ENCODE measurements at places on chromosomes 6 and 20.

DNA sequence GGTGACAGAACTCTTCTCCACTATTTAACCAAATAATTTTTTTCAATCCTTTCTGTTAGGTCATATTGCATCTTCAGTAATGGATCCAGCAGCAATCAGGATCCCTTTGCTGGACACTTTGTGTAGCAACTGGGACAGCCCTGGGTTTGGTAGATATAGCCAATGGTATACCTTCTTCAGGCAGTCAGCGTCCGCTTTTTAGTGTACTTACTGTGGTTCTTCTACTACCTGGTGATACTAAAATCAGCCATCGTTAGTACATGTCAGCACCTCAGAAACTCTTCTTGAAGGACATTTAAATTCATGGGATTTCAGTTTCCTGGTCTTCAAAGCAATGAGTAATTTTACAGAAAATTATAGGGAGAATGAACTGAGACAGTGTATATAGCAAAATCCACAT lies 93.5 kb downstream of the ADGRG6 start:
- no peak for DNase-seq

DNA sequence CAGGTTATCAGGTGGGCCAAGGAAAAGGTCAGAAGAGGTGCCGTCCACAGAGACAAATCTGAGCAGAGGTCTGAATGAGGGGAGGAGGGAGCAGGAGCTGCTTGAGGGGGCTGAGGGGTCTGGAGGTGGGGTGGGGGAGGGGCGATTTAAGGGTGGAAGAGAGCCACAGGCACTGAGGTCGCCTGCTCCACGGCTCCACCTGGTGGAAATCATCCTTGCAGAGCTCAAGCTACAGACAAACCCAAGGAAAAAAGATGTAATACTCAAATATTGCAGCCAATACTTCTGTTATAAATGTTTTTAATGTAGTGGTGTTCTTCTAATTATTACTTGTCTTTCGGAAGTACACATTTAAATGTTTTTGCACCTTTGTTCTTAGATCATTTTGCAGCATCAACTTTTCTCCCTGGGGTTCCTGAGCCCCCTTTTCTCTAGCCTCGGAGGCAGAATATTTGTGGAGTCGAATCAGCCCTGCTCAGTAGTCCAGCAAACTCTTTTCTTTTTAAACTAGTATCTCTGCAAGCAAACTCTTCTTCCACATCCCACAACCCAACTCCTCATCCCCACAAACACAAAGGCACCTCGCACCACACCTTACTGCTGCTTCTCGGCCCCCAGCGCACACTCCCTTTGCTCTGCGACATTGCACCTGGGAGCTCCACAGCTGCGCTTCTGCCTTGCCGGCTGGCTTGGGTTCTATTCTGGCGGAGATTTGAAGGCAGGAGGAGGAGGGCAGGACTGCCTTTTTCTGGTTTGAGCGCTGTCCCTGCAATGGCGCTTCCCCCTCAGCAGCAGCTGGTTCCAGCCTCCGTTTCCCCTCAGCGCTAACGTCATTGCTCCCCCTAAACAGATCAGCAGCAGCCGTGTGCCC lies 51.0 kb upstream of the TFAP2A start:
- no peak for DNase-seq

DNA sequence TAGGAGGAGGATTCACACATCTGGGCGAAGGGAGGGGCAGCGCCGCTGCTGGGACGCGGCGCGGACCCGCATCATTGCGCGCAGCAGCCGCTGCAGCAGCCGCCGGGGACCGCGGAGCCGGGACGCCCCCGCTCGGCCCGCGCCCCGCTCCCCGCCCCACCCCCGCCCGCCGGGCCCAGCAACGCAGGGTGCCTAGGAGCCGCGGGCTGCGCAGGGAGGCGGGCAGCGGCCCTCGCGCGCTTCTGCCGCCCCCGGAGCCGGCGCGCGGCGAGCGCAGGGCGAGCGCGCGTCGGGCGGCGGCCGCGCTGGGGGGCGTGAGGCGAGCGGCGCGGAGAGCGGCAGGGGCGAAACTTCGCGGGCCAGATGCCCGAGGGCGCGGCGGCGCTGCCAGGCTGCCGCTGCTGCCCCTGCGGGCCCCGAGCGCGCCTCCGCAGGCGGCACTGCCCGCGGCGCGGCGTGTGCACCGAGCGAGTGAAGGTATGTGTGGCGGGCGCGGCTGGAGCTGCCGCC lies at the start of gene NKAIN2:
Gene NKAIN2, plus strand, starts transcription at position 362 of the 510 bp plus-strand sequence.
- no peak for DNase-seq

DNA sequence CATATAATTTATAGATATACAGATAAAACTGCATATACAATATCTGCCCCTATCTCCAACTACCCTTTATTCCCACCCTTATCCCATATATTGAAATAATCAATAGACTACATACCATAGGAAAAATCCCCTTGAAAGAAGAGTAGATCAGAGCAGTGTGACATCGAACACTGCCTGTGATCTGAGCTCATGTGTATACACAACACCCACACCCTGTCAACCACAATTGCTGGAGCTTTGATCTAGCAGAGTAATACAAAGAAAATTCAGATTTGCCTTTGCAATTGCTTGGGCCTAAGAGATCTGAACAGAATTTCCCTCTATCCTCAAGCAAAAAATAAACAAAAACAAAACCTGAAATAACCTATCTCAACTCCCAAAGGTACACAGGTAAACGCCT lies 119.3 kb downstream of the ASCC3 start:
- no peak for DNase-seq

DNA sequence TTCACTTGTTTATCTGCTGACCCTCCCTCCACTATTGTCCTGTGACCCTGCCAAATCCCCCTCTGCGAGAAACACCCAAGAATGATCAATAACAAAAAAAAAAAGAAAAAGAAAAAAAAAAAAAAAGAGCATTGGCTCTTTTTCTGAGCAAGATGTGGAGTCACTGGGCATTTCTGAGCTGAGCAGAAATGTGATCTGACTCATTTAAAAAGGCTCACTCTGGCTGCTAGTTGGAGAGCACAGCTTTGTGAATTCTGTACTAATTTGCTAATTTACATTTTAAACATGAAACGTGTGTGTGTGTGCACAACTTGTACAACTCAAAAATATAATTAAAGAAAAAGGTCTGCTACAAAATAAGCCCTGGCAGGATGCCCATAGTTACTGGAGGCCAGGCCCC lies 20.2 kb downstream of the SCML4 start:
- no peak for DNase-seq

- no peak for DNase-seq
Observed at GRCh38 chr6:52500238-52501129, 76.4 kb downstream of the TRAM2 start.

- DNase-seq: no peak
Observed at GRCh38 chr20:53264604-53265003, 292.4 kb downstream of the TSHZ2 start.

GRCh38 chr6:35487658-35488516 lies 9.0 kb downstream of the TEAD3 start:
- DNase-seq: no peak

DNA sequence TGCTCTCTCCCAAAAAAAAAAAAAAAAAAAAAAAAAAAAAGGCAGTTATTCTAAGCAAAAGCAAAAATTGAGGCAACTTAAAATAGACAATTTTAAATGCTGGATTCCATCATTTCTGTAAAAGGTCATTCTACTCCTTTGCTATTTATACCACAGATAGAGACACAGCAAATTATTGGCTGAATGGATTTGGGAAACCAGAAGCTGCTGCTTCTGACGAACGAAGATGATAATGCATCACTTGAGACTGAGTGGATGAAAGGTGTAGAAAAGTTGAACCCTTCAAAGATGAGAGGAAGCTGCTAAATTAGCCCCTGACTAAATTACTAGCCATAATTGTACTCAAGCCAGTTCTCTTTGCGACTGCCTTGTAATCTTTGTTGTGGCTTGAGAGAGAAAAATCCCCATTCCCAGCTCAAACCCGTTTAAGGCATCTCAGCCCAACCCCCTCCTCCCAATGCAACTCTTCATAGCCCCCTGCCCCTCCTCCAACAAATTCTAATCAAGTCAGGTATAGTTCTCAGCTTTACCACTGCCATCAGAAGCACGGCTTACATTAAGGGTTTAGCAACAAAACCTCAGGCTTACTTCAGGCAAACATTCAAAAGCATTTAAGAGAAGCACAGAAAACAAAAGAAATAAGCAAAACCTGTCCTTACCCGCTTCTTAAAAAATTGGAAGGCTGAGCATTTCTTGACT lies 1.0 kb downstream of the SGK1 start:
- DNase-seq: no peak

- no peak for DNase-seq
Observed at GRCh38 chr6:79421001-79421411, 116.2 kb downstream of the LCA5 start.

GRCh38 chr20:19692685-19693119 lies 65.4 kb upstream of the RIN2 start:
- peak; percentile 35 for DNase-seq
